ENCODE measurements at places on chromosomes 7 and 10.

- DNase-seq, result no peak
Observed at GRCh38 chr7:40836218-40836617, 701.4 kb downstream of the SUGCT start.

GRCh38 chr7:107355616-107356015, 114.2 kb upstream of the GPR22 start:
- DNase-seq, result no peak

GRCh38 chr10:53331460-53331859, 558.9 kb upstream of the MBL2 start:
- no peak for DNase-seq

DNA sequence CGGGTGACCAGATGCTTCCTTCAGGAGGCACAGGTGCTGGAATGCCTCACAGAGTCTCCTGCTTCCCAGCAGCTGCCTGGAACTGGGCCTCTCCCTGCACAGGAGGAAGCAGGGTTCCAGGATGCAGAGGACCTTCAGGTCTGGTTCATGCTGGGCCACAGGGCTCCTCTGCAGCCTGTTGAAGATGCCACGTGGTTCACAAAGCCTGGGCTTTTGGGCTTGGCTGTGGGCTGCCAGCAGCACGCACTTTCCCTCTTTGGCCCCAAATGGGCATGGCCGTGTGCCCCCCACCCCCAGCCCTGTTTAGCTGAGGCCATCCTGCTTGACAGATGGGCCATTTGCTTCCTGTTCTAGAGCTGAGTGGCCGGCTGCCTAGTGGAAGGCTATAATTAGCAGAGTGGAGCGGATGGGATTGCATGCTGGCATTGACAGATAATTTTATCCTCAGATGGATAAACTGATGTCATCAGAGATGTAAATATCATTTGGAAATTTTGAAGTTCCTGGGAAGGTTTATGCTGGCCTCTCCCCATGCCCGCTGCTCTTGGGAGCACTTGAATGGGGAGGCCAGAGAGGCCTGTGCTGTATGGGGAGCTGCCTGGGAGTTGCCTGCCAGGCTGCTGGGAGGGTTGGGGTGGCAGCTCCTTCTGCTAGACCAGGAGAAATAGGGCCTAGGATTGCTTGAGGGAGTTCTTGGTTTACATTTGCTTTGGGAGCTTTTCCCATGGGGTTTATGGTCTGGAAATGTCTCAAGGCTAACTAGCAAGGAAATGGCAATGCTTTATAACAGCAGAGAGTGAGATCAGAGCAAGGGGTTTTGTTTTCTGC, 28.2 kb downstream of the TSPAN15 start:
- no peak for DNase-seq

GRCh38 chr10:112755446-112756234, 194.4 kb upstream of the TCF7L2 start:
- DNase-seq, result no peak

- no peak for DNase-seq
Observed at GRCh38 chr10:47383261-47384147, 589 bp downstream of the ZNF488 start.

- DNase-seq, result peak; percentile 13
Observed at GRCh38 chr10:63819753-63820329, 298.6 kb downstream of the REEP3 start.

DNA sequence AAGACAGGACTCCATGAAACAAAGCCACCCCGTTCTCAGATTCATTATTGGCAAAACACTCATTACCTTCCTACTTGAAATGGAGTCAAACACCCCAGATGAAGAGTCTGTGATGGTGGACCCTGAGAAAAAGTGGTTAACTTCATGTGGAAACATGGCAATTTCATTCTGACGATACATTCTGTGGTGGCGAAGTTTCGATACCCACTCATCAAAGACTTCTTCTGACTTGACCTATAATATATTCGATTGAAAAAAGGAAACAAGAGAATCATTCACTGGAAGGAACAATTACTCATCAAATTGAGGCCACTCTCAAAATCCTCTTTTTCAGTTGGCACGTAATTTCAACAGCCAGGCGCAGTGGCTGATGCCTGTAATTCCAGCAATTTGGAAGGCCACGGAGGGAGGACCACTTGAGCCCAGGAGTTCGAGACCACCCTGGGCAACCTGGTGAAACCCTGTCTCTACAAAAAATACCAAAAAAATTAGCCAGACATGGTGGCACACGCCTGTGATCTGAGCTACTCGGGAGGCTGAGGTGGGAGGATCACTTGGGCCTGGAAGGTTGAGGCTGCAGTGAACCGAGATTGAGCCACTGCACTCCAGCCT, 108.8 kb upstream of the GSDME start:
- no peak for DNase-seq

- no peak for DNase-seq
Observed at GRCh38 chr10:129969911-129970464, 5.9 kb upstream of the EBF3 start.

DNA sequence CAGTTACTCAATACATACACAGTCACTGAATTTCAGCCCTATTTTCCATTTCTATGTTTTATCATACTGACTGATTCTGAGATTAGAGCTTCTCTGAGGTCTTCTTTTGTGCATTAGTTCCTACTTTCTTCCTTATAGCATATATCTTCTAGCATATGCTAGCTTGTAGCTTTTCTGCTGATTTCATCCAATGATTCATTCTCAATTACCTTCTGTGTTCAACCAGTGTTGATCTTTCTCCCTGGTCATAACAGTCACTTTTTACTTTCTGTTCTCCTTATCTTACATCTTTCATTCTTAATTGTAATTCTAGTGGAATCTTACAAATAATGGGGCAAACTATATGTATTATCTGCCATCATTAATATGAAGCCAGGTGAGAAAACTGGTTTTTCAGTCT, 159.5 kb upstream of the HGF start:
- no peak for DNase-seq

GRCh38 chr7:131970602-131971001, 414.2 kb upstream of the PODXL start:
- no peak for DNase-seq
